ENCODE measurements at places on chromosomes 13 and 19. TPM values are rescaled to one million over a fixed set of nuclear protein-coding genes. Genes with fewer than 3 reads are reported as not detected.

CYP2A7 gene
- total RNA-seq = not detected

ATP4A gene
- total RNA-seq = not detected

DDX49 gene
- total RNA-seq = 92.9 TPM

DNA sequence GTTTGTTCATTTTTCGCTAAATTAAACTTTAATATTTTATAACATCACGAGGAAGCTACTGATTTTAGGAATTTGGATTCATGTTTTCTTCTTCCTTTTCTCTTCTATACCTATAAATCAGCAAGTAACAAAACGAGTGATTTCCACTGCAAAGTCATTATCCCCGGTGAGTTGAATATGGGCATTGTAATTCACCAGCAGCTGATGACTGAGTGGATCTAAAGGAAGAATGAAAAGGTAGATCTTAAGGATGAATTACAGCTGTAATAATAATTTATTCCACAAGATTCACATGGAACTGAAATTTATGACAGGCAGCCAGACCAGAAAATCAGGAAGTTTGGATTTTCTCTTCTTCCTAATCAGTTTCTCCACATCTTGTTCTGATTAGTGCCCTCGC, 111.4 kb downstream of the GPC6 start:
- DNase-seq = no peak

- no peak for DNase-seq
Measured at GRCh38 chr19:36821758-36822157, 16.4 kb downstream of the ZNF790 start.

DNA sequence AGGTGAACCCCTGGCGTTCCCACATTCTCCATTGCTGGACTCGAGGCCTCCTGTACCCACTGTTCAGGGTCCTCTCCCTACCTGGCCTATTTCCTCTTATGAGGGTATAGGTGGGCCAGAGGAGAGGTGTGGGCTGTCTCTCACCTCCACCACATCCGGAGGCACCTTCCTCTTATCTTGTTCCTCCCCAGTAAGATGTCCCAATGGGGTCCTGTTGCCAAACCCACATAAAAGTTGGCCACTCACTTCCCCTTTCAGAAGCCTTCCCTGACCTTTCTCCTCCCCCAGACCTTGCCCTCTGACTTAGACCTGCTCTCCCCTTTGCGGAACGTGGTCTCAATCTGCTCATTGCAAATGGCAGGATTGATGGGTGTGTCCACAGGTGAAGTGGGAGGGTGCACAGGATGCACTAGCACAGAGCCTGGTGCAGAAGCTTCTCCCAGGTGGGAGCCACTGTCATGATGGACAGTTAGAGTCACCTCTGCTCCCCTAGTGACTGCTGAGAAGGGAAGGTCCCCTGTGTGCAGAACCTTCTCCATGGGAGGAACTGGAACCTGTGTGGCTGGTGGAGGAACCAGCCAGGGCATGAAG, 1.3 kb downstream of the CYP4F3 start:
- no peak for DNase-seq
